ENCODE measurements at places on chromosomes 5 and 9. TPM values are rescaled to one million over a fixed set of nuclear protein-coding genes. Genes with fewer than 3 reads are reported as not detected.

DNA sequence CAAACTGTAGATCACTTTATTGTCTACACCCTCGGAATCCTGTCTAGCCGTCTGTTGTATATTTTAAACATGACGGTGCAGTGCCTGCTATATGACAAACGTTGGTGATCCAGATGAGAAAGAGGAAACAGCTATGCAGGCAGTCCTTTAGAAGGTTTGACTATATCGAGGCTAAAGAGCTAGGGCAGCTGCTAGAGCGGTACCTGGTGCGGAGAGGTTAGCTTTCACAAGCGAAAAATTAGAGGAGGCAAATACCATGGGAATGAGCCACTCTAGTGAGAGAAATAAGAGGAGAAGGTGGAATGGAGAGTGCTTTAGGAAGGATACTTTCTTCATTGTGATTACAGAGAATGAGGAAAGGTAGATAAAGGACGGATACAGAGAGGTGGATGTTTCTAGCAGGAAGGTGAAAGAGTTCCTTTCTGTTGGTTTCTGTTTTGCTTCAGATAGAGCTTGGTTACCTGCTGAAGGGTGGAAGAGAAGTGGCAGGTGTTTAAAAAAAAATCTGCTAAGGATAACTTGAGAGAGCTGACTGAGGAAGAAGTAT lies 959 bp upstream of the FBXL17 start:
- DNase-seq: no peak

- peak; percentile 29 for DNase-seq
Observed at GRCh38 chr5:123700624-123701287, 188.8 kb downstream of the CSNK1G3 start.

- DNase-seq: peak; percentile 85
Observed at GRCh38 chr5:120139039-120139438, 325.1 kb upstream of the PRR16 start.

DNA sequence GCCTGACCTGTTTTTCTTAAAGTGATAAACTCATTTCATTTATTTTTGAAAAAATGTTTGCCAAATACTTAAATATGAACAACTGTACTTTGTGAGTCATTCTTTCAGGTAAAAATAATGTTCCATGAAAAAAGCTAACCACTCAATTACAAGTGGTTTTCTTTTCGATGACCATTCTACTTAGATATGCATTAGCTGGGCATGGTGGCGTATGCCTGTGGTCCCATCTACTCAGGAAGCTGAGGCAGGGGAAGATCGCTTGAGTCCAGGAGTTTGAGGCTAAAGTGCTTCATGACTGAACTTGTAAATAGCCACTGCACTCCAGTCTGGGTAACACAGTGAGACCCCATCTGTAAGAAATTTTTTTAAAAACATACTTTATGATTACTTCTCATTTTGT lies 4.0 kb upstream of the WDR70 start:
- DNase-seq: no peak

- DNase-seq: no peak
Observed at GRCh38 chr9:136387217-136387616, 12.8 kb downstream of the SNAPC4 start.

CCL27 gene
- polyA plus RNA-seq: 0.16 TPM

DNAJC21 gene
- polyA plus RNA-seq: 30.9 TPM
